GM12865 (cell line): ENCODE measurements at places on chromosomes 12 and 14.

DNA sequence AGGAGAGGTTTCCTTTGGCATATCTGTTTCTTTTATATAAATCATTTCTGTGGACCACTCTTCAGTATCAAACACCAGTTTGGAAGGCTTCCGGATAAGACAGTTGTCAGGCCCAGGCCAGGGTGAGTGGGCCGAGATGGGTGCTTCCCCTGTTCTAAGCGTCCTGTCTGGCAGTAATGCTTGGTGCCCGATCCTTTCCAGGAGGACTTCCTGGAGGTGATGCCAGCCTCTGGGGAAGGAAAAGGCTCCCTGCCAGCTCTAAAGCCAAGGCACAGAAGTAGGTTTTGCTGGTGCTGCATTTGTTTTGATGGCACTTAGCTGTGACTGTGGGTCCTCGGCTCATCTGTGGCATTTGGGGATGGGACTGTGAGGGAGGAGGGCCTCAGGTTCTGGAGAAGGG is 124.4 kb upstream of the RTL1 start:
- DNase-seq = no peak

- DNase-seq = no peak
Measured at GRCh38 chr14:64994540-64994939, 7.8 kb downstream of the FNTB start.

DNA sequence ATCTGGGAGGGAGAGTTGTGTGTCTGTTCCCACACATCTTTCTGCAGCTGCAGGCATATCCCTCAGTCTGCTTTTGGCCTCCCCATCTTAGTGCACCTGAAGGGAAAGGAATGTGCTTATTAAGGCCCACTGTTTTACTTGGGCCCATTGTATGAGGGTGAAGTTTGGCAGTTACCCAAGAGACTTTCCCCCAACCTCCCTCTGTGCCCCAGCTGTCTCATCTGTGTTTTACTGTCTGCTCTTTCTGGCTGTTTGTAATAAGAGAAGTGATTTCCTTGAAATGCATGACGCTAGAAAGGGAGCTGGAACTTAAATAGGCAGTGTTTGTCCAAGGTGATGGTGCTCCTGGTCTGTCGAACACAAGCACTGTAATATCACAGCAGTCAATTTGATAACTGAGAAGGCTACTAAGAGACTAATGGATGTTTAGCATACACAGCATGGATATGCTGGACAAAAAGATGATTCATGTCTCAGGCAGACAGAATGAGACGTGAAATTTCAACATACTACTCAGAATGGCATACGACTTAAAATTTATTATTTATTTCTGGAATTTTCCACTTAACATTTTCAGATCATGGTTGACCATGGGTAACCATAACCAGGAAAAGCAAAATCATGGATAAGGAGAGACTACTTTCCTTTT is 43.6 kb downstream of the FSCB start:
- no peak for DNase-seq

DNA sequence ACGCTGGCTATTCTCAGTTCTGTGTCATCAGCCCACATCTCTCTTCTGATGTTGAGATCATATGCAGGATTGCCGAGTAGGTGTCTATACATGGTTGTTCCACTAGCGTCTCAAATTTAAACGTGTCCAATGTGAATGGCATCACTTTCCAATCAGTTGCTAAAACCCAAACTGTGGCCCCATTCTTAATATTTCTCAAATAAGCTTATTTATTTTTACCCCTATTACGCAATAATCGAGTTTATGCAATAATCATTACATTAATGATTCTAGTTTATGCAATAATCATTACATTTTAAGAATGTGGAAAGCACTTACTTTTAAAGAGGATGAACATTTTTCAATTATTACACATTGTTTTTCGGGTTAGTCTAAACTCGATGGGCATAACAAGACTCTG is 47.8 kb downstream of the ACSS3 start:
- no peak for DNase-seq

DNA sequence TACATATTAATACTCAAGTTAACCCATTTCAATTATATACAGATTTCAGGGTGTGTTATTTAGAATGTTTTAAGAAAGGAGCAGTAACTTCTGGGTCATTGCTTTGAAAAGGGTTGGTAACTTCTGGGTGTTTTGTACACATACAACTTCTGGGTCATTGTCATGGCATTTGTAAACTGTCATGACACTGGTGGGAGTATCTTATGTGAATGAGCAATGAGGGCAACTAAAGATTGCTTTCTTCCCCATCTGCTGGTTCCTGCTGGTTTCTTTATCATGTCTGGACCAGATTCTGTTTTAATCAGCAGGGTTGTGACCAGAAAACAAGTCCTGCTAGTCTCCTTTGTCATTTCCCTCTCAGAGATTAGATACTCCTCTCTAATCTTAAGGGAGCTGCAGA is 713.3 kb downstream of the LRFN5 start:
- no peak for DNase-seq

DNA sequence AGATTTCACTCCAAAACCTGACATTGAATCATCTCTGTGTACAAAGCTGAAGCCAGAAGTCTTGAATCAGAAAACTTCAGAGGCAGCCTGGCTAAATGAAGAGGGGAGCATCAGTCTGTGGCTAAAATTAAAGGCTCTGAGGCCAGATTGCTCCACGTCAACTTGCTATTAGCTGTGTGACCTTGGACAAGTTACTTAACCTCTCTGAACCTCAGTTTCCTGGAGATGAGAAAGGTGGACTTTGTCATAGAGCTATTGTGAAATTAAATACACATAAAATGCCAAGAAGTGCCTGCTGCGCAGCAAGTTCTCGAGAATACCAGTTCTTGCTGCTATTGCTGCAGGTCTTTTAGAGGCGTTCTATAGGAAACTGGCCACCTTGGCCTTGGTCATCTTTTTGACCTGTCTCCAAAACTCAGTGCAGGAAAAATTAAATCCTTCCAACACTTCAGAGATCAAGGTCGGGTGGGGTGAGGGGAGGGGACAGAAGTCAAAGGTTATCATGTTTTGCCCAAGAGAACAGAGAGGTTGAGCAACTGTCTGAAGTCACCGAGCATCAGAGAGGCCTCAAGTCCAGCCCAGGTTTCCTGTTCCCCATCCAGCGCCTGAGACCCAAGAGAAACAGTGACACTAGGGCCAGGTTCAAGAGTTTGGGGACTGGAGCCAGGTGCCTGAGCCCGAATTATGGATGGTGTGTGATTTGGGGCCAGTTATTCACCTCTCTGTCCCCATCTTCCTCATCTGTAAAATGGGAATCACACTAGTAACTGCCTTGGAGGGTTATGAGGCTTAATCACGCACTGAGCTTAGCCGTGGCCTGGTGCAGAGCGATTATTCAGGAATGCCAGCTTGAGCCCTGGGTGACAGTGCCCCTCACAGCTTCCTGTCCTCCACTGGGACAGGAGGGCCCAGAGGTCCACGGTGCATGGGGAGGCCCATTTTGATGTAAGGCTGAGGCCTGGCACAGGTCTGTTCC is 1.1 kb downstream of the SERPINA1 start:
- DNase-seq = no peak

DNA sequence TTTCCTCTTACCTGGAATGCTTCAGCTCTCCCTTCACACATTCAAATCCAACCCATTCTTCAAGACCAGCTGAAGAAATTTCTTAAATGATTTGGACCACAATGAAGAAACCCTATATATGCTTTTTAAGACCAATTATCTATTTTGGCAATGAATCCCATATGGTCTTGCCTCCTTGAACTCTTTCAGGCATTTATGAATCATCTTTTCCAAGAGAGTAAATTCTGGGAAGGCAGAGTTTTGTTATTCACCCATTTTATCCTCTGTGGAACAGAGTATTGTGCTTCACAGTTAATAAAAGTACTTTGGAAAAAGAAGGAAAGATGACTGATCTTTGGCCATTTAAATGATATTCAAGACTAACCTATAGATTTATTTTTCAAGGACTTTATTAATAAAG is 14.0 kb downstream of the GIT2 start:
- no peak for DNase-seq

GRCh38 chr14:98592611-98593170 is 679.3 kb downstream of the BCL11B start:
- no peak for DNase-seq

- no peak for DNase-seq
Measured at GRCh38 chr14:22981090-22981875, 1.1 kb downstream of the AJUBA start.

DNA sequence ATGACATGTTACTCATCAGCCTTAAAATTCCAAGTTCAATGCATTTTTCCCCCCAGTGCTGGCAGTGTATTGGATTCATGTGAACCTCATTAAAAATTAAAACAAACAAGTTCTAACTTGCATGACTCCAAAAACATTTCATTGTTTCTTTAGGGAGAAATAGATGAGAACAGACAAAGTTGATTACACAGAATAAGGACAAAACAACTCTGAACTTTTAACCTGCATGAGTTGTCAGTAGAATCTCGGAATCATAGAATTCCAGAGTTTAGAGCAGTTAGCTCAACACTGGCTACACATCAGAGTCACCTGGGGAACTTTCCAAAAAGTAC is 127.5 kb downstream of the TMX1 start:
- no peak for DNase-seq

- DNase-seq = no peak
Measured at GRCh38 chr14:44029933-44030332, 477.1 kb downstream of the FSCB start.

GRCh38 chr12:74401035-74401434 is 136.6 kb upstream of the ATXN7L3B start:
- no peak for DNase-seq

- DNase-seq = no peak
Measured at GRCh38 chr12:118972982-118973381, 8.4 kb upstream of the SRRM4 start.

GRCh38 chr12:115437061-115437567 is 753.1 kb upstream of the TBX3 start:
- DNase-seq = peak; percentile 29

DNA sequence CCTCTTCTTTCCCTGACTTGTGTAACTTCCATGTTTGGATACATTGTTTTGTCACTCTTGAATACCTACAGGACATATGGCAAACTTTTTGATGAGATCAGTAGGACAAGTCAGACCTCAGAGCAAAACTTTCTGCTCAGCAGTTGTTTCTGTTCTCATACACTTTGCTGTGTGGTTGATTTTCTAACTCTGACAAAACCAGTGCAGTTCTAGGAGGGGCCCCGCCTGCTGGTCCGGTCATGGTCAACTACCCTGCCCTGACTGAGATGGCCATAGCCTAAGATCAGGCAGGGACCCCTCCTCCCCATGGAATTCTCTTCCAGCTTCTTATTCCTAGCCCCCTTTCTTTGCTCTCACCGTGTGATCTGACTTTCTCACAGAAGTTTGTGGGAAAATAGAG is 92.8 kb downstream of the OTOGL start:
- DNase-seq = peak; percentile 26

- no peak for DNase-seq
Measured at GRCh38 chr12:91080041-91080440, 22.2 kb upstream of the KERA start.

GRCh38 chr14:23631702-23632460 is 4.3 kb upstream of the DHRS2 start:
- peak; percentile 84 for DNase-seq

GRCh38 chr14:56552615-56553014 is 27.0 kb upstream of the TMEM260 start:
- no peak for DNase-seq

- DNase-seq = no peak
Measured at GRCh38 chr12:69401940-69402339, 42.4 kb downstream of the YEATS4 start.

DNA sequence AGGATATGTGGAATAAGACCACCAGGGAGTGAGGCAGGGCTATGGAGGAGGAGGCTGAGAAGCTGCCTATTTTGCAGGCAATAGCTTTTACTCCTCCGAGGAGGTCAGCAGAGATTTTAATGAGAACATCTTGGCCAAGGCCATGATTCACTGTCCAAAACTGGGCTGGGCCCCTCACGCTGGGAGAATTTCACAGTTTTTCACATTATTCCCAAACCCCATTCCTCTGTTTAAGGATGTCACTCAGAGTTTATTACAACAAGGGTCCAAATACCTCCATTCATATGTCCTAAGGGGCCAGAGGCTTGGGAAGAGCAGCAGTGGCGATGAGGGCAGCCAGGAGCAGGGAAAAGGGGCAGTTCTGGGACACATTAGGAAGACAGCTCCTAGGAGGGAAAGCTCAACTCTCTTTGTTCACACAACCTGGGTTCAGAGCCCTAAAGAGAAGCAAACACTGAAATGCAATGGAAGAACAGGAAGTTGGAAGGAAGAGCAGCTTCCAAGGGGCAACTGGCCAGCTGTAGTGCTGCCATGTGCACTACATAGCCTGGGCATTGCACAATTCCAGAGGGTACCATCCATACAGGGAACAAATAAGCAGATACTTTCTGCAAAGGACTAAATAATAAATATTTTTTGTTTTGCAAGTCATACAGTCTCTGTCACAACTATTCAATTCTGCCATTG is 283.2 kb downstream of the NUAK1 start:
- DNase-seq = no peak

DNA sequence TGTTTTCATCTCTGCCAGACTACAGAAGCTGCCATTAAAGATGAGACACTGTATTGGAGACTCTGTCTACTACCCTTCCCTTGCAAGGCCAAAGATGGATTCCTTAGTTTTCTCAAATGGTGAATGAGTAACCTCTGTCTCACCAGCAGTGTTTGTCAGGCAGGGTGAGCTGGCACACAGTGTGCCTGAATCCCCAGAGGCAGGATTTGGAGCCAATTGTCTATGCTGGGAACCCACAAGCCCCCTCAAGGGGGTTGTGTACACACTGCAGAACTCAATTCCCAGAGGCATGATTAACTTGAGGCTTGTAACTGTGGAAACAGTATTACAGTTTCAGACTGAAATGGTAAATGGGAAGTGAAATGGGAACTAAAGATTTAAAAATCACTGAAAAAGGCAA is 136.8 kb upstream of the PTPRB start:
- no peak for DNase-seq

- DNase-seq = no peak
Measured at GRCh38 chr12:129559776-129560175, 344.0 kb downstream of the TMEM132D start.

DNA sequence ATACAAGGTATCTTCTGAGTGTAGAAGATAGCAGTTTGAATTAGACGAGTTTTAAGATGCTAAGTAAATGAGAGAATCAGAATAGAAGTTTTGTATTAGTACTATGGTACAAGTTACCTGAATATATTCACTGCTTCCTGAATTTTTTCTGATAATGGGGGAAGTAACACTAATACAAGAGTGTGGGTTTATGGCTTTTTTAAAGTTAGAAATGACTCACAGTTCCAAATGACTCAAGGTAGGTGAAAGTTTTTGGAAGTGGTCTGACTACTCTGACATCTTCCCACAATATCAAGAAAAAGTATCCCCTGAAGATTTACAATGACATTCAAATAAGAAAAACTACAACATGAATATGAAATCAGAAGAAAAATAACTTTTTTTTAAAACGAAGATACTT is 123.7 kb upstream of the GARIN6 start:
- no peak for DNase-seq

- DNase-seq = no peak
Measured at GRCh38 chr14:58898655-58899316, 261.0 kb downstream of the DACT1 start.

DNA sequence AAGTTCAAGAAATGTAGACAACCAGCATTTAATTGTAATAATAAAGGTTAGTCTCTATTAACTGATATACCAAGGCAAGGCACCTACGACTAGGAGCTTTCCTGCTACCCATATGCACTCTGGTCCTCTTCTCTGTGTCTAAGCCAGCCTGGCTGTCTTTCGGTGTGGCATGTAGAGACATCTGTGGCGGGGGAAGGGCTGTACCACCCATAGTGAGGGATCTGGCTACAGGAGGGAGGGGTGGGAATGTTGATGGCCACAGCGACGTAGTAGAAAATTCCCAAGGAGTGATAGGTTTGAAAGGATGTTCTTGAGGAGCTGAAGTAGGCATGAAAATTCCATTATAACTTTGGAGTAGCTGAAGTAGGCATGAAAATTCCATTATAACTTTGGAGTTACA is 344.2 kb downstream of the ATP23 start:
- DNase-seq = no peak

- no peak for DNase-seq
Measured at GRCh38 chr14:85243321-85243720, 286.6 kb upstream of the FLRT2 start.
